ENCODE measurements at places on chromosomes 3 and 15.

DNA sequence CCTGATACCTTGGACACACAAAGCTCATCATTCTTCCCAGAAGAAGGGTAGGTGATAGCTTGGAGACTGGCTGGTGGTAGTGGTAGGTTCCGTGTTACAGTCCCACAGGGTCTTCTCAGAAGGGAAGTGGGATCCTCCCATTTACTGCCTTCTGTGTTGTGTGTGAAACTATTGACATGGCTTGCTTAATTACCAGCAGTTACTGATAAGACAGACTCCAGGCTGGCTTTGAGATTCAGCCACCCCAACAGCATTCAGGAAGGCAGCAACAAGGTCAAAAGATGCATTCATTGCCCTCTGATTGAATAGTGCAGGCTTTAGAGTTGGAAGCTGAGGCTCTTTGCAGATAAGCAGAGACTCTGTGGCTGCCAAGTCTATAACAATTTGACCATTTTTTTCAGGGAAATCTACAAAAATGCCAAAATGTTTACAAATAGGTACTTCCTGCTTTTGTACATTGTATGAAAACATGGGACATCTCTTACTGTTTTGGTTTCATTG, 7.7 kb downstream of the ARNT2 start:
- DNase-seq: no peak

DNA sequence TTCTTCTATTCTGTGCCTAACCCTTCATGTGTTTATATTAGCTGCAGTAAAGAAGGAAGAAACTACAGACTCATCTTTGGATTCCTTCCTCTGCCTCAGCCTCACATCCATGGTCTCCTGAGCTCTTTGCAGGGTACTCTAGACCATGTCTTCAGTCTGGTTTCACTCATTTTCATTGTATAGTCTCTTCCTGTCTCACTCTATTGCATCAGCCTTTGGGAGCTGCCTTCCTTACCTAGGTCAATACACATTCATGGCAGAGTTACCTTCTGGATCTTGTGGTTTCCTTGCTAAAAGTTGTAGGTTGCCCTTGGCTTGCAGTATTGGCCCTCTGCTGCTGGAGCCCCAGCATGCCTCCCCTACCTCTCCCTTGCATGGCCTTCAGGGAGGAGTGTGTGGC, 31.5 kb upstream of the SCAANT1 start:
- DNase-seq: no peak

- no peak for DNase-seq
These were observed 482.5 kb upstream of the TBL1XR1 start for GRCh38 chr3:177679568-177680471.

DNA sequence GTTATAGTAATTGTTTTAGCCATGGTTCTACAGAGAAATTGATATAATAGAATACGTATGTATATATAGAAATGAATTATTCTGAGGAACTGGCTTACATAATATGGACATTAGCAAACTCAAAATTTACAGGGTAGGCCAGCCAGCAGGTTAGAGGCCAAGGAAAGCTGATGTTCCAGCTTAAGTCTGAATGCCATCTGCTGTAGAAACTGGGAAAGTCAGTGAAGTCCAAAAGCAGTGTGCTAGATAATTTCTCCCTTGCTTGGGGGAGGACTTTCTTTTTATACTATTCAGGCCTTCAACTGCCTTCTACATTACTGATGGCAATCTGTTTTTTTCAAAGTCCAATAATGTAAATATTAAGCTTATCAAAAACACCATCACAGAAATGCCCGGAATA, 1174.7 kb downstream of the ZPLD1 start:
- DNase-seq: no peak

GRCh38 chr3:158794936-158795518, 6.8 kb upstream of the MFSD1 start:
- no peak for DNase-seq

- DNase-seq: no peak
These were observed at the start of gene GJD2 for GRCh38 chr15:34754674-34755418. Gene GJD2 (minus strand): TSS chr15:34754998. CDS start chr15:34754488, 510 bp downstream.

DNA sequence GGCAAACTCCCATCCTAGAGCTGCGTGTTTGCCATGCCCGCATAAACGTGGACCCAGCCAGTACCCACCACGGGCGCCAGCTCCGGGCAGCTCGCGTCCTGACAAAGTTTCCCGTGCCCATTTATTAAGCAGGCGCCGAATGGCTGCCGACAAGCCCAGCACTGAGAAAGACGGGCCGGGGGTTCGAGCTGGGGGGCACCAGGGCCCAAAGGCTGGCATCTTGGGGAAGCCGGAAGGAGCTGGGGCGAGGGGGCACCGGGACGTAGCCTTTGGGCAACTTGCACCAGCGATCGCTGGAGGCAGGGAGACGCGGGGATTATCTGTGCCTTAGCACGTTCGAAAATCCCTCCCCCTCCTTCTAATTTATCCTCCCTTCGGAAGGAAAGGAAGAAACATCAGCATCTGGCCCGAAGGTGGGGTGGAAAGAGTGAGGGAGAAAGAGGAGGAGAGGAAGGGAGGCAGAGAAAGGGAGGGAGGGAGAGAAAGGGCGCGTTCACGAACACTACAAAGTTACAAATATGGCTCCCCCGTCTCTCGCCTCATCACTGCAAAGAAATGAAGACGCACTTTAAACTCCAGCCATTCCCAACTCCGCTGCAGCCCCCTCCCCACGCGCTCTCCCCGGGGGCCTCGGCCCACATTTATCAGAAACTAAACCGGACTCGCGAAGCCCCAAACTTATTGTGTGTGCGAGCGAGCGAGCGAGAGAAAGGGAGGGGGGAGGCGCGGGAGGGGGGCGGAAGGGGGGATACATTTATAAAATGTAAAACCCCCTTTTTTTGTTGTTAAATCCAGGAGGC, 1.0 kb downstream of the ANP32A start:
- peak; percentile 31 for DNase-seq

- DNase-seq: no peak
These were observed 1026.0 kb downstream of the TUSC7 start for GRCh38 chr3:117735481-117736101.

- DNase-seq: no peak
These were observed 171.7 kb upstream of the CRBN start for GRCh38 chr3:3351226-3351625.

GRCh38 chr3:197093871-197094270, 64.3 kb upstream of the MELTF start:
- no peak for DNase-seq

GRCh38 chr3:159804726-159805410, 183.8 kb upstream of the IL12A start:
- peak; percentile 81 for DNase-seq

GRCh38 chr3:39433642-39434041, 27.1 kb downstream of the RPSA start:
- no peak for DNase-seq

DNA sequence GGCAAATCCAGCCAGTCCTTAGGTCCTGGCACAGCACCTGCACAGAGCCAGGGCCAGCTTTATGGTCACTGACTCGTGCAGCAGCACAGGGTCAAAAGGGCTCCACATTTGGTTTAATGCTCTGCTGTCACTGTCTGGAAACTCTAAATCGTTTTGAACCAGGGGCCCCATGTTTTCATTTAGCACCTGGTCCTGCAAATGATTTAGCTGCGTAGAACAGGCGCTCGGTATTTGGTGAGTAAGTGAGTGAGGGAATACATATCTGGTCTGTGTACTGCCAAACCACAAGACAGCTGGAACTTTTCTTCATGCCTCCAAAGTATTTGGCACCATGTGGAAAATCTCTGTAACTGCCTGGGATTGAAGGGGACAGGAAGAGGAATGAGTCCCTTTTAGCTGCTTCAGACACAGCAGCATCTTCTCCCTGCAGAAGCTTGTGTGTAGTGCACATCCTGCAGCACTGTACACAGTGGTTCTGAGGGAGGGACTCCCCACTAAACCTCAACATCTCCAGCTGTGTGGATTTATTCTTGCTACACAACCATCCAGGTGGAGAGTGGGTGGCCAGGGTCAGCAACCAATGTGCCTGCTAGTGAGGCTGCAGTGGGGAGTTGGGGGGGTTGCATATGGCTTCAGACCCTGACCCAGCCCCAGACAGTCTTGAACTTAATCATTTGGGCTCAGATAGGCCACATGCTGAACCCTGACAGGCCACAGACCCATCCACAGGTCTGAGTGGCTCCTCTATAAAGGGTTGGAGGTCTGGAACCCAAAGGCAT, 1.1 kb downstream of the SH2D7 start:
- DNase-seq: no peak

DNA sequence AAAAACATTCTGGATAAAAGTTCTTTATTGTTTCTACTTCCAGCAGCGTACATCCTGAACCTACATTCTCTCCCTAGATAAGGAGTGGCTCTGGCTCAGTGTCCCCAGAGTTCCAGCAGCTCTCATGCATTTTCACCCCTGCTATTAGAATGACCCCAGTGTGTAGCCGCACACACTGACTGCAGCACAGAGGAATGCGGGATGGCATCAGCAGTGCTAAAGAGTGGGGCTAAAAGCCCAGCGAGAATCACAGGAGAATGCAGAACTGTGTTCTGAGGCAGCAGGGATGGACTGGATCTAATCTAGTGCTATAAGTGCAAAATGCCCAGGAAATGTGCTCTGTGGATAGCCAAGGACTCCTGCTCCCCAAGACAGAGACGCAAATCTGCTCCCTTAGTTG, 66.4 kb upstream of the TJP1 start:
- DNase-seq: no peak

DNA sequence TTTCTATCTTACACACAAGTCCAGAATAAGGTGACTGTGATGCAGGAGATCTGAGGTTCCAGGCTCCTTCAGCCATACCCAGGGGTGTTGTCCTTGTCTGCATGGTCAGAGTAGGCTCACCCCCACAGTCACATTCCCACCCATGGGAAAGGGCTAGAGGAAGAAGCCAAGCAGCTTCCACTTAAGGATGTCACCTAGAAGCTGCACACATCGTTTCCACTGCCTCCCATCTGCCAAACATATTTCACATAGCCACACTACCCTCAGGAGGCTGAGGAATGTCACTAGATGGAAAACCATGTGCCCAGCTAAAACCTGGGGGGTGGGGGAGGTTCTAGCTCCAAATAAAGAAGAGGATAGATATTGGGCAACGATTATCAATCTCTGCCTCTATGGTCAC, 58.1 kb downstream of the TMEM39A start:
- no peak for DNase-seq

GRCh38 chr3:163058031-163058854, 1561.6 kb downstream of the OTOL1 start:
- no peak for DNase-seq

DNA sequence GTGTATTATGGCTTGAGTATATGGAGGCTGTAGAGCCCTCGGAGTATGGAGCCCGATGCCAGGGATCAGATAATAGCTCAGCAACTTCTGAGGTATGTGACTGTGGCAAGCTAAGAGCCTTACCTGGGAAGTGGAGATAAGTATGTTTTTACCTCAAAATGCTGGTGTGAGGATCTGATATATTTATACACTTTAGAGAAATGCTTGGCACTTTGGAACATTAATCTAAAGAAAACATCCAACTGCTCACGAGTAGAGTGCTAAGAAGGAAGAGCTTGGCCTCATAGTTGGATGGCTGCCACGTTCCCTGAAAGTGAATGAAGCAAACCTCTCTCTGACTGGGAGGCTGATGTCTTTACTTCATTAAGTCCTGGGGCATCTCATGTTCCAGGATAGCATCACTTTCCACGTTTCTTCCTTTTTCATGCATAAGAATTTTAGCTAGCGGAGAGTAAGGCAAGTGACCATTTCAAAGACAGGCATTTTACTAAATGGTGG, 58.9 kb upstream of the GOLGA8J start:
- DNase-seq: no peak

GRCh38 chr15:70152070-70152480, 54.4 kb upstream of the TLE3 start:
- peak; percentile 7 for DNase-seq

DNA sequence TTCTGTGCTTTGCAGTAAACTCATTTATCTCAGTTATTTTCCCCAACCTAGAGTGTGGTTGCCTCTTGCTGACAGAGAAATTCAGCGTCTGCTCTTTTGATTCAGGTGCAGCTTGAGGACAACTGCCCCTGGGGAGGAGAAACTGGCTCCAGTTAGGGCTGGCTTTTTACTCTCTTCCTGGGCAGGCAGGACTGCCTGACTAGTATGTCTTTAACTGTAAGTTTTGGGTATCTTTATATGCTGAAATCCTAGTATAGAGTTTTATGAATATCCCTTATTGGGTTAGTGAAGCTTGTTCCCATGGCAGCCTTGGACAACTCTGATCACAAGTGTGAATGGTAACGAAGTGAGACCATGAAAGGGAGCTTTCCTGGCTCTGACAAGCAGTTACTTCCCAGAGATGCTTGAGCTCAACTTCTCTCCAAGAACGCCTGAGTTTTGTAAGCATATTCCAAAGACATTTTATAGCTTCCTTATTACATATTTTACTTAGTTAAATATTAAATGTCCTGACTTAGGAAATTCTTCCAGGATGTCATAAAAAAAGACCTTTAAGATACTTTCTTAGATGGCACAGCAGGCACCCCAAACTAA, 27.1 kb downstream of the CCNB2 start:
- no peak for DNase-seq

DNA sequence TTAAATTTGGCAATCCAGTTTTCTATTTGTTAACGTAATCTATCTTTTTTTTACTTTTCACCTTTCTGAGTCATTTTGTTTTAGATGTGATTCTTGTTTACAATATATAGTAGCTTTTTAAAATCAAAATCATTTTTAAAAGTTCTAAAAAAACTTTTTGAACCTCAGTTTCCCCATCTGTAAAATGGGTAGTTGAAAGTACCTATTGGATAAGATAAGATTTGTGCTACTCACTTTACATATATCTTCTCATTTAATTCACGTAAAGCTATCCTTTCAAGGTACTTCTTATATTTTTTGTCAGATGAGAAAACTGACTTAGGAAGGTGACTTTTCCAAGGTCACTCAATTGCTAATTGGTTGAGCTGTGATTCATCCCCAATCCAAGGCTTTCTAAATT, 153.2 kb downstream of the EEFSEC start:
- no peak for DNase-seq

- no peak for DNase-seq
These were observed 132.5 kb downstream of the SOX2 start for GRCh38 chr3:181844211-181844610.

DNA sequence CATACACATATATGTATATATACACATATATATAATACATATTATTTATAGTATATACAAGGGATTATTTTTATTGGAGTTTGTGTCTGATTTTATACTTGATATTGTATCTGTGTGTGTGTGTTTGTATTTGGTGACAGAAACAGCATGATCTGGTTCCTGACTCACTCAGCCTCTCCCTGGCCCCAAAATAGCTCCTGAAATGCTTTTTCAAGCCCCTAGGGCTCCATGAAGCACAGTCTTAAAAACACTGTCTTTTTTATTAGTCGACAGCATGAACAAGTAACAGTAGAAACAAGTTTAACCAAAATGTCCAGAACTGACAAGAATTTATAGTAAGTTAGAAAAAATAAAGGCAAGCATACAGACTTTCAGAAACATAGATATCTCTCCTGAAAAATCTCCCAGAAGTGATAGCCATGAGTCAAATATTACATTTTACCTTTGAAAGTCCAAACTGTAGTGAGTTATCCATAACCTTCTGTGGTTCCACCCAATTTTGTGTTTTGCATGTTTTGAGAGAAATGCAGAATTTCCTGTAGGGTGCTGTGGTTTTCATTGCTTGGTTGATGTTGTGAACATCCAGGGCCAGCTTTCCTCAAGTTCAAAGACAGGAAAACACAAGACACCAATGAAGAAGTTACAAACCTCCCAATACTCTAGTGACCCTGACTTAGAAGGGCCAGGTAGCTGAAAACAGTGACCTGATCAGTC, 98.5 kb upstream of the CCDC80 start:
- no peak for DNase-seq

All from DMS79 treated with DMSO at 0.1 percent for 48 hours (cell line).